ENCODE measurements at places on chromosomes 4 and X.

DNA sequence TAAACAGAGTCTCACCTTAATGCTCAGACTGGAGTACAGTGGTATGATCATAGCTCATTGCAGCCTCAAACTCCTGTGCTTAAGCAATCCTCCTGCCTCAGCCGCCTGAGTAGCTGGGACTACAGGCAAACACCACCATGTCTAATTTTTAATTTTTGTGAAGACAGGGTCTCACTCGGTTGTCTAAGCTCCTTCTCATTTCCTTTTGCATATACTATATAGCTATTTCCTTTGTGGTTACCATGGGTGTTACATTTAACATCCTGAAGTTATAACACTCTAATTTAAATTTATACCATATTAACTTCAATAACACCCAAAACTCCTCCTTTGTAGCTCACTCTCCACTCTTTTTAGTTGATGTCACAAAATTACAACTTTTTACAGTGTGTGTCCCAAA lies 114.3 kb downstream of the DCK start:
- no peak for DNase-seq

DNA sequence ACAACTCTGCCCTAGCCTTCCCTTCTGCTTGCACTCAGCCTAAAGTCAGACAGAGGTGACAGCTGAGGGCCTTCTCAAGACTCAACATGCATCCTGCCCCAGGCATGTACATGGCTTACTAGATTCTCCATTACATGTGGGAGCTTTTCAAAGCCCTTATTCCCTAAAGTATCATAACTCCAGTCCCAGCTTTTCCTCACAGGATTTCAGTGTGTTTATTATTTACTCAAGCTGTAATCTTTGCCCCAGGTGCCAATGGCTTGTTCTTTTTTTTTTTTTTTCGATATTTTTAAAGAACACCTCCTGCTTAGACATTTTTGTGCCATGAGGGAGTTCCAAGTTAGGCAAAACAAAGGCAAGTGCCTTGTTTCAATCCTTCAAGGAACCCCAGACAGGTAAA lies 154.0 kb upstream of the RADX start:
- DNase-seq, result no peak

DNA sequence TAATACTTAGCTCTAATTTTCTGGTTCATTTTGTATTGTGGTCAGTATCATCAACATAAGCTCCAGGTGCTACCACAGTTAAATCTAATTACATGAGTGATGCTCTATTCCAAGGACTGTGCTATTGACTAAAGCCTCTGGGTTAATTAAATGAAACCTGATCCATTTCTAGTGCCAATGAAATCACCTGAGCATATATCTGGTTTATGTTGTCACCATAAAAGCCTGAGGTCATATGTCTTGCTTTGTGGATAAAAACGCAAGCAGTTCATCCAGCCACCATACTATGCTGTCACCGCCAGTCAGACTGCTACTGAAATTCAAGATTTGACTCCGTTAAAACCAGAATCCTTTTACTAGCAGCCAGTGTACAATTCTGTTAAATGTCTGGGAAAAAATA lies 64.2 kb upstream of the ZNF518B start:
- DNase-seq, result no peak

DNA sequence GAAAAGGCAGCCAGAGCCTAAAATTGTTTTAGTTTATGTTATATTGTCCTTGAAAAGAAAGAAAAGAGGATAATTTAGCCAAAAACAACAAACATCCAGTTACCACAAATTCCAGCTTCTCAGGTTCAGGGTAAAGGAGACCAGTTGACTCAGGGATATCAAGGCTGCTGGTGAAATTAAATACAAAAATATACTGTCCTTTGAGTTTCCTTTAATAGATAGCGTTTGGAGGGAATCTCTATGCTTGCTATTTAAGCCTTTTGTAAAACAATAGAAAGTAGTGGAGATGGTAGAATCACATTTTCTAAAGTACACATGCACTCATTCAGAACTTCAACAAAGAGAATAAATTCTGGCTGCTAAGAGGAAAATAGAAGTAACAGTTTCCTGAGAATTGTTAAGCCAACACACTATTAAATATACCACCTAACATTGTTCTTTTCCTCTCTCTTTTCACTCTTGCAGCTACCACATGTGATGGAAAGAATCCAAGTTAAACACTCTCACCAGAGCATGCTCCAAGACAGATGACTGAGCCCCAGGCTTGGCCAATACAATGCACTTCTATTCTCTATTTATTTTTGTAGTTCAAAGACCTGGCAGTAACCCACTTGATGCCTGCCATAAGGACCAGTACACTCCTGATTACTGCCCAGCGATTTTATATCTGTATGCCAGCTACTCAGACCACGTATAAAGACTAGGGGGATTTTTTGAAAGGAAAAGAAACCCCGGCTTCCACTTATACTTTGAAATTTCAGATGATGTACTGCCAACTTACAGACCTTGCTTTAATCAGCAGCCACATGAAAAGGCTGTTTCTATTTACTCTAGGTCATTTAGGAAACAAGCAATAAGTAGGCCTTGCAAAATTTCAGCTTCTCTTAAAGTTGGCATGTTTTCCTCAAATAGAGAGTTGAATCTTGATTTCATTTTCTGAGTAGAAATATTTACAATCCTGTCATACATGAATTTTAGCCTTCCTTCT lies 756.9 kb downstream of the FAT4 start:
- DNase-seq, result peak; percentile 3

DNA sequence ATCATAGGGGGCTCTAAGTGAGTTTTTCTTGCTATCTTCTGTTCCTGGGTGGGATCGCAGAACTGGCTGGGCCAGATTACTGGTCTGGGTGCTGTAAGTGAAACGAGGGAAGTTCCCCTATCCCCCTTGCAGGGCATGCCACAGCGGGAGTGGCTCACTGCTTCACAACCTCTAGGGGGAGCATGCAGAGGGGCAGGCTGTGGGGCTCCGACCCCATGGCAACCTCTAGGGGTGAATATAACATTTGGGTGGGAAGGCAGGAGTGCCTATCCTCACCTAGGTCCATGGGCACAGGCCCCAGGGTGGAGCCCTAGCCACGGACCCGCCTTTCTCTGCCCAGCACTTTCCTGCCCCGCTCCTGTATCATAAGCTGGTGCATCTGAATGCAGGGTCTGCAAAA lies 1.7 kb upstream of the RRAGB start:
- no peak for DNase-seq

DNA sequence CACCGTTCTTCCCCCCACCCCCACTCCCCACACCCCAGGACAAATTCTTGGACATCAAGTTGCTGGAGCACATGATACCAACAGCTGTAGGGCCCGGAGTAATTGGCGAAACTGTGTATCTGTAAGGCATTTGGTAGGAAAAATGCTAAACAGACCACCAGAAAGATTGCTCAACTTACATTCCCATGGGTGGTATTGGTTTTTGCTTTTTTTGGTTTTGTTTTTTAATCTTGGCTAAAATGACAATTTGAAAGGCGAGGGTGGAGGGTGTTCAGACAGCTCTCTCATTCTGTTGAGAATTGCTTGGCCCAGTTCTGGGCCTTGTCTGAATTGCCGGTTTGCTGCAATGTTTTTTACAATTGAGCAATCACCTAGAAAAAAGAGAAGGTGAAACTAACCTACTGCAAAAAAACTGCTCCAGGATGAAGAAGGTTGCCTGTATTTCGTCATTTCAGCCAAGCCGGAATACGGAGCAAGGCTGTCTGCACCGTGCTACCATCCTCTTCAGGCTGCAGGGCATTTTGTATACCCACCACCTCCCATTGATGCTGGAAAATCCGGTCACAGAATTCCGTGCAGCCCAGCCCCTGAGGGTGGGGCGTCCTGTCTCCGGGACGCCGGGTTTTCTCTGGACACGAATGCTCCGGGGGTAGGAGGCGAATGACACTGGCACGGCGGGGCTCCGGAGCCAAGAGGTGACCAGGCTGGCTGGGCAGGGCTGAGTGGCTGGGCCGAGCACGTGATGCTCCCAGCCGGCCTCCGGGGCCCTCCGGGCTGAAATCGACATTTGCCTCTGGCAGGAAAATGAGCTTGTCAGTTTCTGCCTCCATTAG lies at the start of gene CLCN4:
TSS of gene CLCN4 (plus strand) at position 777 of the 833 bp plus-strand sequence. CDS start 28,058 bp downstream, outside the sequence.
- no peak for DNase-seq

DNA sequence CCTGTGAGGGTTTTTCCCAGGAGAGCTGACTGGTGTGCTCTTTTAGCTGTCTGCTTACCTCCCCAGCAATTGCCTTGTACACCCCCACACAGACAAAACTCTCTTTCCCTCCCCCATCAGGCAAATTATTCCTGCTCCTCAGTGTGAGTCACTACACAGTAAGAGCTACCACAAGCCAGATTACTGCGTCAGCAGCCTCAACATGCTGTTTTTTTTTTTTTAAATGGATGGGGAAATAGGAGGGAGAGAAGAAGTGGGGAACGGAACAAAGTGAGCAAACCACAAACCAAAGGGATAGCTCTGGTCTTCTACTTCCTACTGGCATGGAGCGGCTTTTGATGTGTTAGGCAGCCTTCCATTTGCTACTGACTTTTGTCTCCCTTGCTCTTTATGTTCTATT lies 107.5 kb upstream of the ACSL4 start:
- peak; percentile 84 for DNase-seq

DNA sequence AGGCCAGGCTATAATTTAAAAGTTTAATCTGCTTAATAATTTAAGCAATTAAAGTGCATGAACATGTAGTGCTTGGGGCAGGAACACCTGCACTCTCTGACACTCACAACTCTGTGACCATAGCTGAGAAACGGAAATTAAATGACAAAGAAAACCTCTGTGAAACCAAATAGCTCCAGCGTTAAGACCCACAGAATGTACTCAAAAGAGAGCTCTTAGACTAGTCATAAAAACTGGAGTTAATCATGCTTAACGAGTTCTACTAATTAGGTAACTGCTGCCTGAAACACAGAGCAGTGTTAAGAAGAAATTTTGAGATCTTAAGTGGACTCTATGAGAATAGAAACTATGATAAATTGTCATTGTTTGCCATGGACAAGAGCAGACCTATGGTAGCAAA lies 174.4 kb upstream of the SPIN4 start:
- DNase-seq, result no peak

DNA sequence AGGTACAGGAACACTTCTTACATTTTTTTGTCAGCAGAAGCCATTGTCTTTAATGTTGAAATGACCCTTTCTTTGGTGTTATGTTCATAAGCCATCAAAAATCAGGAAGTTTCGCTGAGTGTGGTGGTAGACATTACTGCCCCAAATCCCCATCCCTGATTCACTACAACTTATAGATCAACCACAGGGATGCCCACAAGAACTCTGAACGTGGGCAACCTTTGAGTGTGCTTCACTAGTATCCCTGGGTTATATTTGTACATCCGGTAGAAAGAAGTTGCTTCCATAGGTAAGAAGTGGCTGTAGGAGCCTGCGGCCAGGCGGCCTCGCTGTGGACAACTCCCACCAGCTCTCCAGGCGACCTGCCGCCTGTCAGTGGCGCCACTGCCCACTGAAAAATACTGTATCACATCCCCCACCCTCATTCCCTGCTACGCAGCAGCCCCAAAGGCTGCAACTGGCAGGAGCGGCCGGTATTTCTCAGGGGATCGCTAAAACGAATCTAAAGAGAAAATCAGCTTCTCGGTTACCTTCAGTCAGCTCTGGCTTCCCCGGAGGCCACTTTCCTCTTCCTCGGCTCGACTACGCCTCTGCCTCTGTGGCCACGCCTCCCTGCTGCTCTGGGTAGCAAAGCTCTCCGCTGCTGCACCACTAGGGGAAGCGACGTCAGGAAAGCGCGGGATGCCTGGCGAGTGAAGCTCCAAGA lies 13.9 kb upstream of the ETDC start:
- DNase-seq, result no peak

GRCh38 chrX:119073200-119073905 lies 560 bp downstream of the CT47C1 start:
- DNase-seq, result no peak

DNA sequence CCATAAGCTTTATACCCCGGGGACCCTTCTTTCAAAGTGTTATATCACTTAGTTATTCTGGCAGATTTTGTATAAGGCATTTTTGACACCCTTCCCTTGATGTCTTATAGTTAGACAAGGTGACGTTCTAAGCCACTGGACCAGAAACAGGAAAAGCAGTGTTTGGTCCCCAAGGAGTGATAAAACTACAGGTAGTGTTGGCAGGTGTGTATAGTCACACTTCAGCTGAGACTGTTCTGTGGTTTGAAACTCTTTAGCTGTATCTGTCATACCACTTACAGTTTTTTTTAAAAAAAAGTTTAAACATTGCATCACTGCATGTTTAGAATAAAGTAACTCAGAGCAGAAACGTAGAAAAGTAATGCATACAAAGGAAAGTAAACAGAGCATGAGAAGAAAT lies 48.5 kb downstream of the TLL1 start:
- DNase-seq, result no peak

GRCh38 chr4:21113496-21114223 lies 413.4 kb downstream of the PACRGL start:
- no peak for DNase-seq

DNA sequence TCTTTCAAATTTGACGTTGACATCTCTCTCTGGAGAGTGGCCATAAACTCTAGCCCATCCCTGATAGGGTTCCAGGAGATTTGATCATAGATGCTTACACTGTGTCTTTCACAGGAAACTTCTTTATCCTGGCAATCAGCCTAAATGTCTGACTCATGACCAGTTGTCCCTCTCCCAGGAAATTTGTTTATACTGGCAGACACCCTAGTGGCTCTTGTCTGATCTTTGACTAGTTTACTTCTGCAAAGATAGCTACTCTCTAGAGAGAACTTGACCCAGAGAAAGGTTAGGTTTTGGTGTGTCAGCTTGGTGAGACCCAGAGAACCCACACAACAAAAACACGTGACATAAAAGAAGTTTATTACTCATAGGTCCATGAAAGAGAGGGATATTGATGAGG lies 509.8 kb downstream of the CENPC start:
- DNase-seq, result peak; percentile 13

DNA sequence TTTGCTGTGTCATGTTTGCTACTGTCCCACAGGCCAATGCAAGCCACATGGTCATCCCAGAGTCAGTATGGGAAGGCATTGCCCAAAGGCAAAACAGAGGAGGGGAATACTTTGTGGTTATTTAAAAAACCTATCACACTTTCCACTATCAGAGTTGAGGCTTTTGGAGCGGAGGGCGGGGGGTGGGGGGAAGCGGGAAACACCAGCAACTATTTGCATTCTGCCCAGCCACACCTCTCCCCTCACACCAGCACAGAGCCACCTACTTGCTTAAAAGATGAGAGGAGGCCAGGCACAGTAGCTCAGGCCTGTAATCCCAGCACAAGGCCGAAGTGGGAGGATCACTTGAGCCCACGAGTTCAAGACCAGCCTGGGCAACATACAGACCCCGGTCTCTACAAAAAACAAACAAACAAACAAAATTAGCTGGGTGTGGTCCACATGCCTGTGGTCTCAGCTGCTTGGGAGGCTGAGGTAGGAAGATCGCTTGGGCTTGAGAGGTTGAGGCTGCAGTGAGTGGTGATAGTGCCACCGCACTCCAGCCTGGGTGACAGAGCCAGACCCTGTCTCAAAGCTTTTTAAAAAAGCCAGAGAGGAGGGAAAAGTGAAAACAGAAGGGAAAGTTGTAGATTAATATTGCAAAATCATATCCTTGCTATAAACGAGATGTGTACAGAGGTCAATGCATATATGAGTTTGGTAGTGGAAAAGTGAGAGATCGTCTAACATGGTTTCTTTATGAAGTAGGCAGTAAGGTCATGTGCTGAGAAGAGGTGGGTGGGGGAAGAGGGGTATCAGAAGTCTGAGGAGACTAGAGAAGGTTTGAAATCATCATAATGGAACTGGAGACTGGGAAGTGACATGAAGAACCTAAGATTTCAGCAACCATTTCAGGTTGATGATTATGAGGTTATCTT lies 1.9 kb upstream of the CHST7 start:
- no peak for DNase-seq
